ENCODE measurements at places on chromosomes 11 and 22. TPM values are rescaled to one million over a fixed set of nuclear protein-coding genes. Genes with fewer than 3 reads are reported as not detected.

The CD3E gene
- not detected for total RNA-seq

The ZNRF3 gene
- 3.8 TPM for total RNA-seq

The LRRC74B gene
- total RNA-seq, result not detected

The PVALB gene
- not detected for total RNA-seq

- DNase-seq, result no peak
These were observed 37.7 kb upstream of the H19 start for GRCh38 chr11:2035382-2035781.

- no peak for DNase-seq
These were observed 78.9 kb downstream of the FLI1 start for GRCh38 chr11:128772814-128773213.

DNA sequence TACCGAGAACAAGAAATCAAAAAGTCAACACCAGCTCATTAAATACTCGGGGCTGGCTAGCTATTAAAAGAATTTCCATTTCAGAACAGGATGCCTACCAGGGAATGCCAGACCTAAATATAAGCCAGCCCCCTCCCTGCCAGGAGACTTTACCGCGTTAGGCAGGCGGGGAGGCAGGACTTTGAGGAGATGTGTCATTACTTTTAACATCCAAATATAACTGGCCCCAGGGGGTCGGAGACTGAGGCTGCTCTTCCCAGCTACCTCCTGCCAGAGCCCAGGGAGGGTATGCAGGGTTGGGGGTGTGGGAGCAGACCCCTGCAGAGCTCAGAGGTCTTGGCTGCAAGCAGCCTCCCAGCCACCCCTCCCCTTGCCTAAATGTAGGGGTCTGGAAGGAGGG is 183.5 kb downstream of the DSCAML1 start:
- no peak for DNase-seq

DNA sequence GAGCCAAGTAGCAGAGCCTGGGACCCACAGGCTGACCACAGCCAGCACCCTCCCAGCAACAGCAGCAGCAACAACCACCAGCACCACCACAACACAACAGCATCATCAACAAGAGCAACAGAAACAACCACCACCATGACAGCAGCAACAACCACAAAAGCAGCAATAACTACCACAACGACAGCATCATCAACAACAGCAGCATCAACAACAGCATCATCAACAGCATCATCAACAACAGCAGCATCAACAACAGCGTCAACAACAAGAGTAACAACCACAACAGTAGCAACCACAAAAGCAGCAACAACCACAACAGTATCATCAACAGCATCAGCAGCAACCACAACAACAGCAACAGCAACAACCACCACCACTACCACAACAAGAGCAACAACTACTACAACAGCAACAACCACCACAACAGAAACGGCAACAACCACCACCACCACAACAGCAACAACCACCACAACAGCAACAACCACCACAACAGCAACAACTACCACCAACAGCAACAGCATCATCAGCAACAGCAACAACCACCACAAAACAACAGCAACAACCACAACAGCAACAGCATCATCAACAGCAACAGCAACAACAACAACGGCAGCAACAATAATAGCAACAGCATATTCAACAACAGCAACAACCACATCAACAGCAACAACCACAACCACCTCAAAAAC is 22.1 kb upstream of the FGF3 start:
- DNase-seq, result no peak

DNA sequence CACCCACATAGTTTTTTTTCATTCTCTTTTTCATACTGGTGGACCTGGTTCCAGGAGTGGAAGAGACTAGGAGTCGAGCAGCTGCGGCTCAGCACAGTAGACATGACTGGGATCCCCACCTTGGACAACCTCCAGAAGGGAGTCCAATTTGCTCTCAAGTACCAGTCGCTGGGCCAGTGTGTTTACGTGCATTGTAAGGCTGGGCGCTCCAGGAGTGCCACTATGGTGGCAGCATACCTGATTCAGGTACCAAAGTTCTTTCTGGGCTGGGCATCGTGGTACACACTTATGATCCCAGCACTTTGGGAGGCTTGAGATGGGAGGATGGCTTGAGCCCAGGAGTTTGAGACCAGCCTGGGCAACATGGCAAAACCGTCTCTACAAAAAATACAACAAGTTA is 4.2 kb downstream of the PTPMT1 start:
- no peak for DNase-seq

GRCh38 chr22:31211482-31211861 is 626 bp upstream of the LIMK2 start:
- DNase-seq, result no peak

- no peak for DNase-seq
These were observed 157.6 kb downstream of the RAB38 start for GRCh38 chr11:88017666-88018065.

- DNase-seq, result no peak
These were observed 8.0 kb upstream of the RHOD start for GRCh38 chr11:67048515-67049130.

- DNase-seq, result no peak
These were observed 43.6 kb downstream of the TEAD1 start for GRCh38 chr11:12717851-12718291.

- DNase-seq, result peak; percentile 60
These were observed 12.2 kb upstream of the CDC42BPG start for GRCh38 chr11:64856382-64857227.

- no peak for DNase-seq
These were observed 10.7 kb downstream of the SLC37A2 start for GRCh38 chr11:125073616-125074483.

GRCh38 chr22:25741692-25742626 is at the start of gene MYO18B:
TSS of gene MYO18B (plus strand) at chr22:25742188. CDS start at chr22:25761093, 18,905 bp downstream.
- no peak for DNase-seq

- no peak for DNase-seq
These were observed 42.5 kb upstream of the DEUP1 start for GRCh38 chr11:93288079-93288478.

DNA sequence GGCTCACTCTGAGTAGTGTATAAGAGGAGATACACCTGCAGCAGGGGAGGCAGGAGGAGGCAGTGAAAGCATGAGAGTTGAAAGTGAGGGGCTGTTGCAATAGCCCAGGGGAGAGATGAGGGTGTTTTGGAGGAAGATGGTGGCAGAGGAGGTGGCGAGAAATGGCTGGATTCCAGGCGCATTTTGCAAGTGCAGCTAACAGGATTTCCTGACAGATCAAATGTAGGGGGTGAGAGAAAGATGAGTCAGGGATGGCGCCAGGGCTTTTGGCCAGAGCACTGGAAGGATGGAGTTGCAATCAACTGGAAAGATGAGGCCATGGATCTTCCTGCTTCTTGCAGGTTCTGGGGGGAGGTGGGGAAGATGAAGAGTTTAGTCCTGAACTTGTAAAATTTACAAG is 16.8 kb upstream of the TSPAN18 start:
- DNase-seq, result peak; percentile 32

DNA sequence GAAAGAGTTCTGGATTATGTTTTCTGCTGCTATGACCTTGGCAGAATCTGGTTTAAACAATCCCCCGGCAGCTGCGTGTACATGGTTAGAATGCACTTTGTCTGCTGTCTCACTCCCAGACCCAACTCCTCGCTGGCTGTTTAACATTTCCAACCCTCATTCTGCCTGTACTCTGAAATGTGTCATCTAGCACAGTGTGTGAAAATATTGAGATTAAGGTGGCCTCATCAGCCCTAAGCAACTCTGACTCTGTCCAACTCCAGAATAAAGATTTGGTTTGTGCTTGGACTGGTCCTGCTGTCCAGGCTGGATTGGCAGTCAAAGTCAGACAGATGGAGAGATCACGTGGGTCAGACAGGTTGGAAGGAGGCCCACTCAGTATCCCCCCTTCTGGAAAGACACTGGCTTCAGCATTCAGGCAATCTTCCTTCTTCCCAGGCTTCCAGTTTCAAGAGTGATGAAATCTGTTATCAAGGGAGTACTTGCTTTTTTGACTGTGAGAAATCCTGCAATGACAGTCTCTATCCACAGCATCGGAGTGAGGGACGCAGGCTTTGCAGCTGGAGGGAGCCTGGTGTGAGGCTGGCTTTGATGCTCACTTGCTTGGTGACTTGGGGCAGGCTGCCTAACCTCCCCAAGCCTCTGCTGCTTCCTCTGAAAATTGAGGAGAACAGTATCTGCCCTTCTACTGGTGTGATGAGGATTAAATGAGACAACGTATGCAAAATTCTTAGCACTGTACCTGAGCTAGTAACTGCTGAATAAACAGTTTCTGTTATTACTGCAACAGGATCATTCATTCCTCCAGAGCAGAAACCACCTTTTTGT is 29.8 kb downstream of the ABTB2 start:
- DNase-seq, result no peak

GRCh38 chr11:104146421-104146820 is 17.5 kb downstream of the PDGFD start:
- DNase-seq, result no peak

- DNase-seq, result no peak
These were observed 43.9 kb downstream of the GAB2 start for GRCh38 chr11:78373689-78374088.

- no peak for DNase-seq
These were observed 1718.4 kb downstream of the LRRC4C start for GRCh38 chr11:39741066-39741465.

DNA sequence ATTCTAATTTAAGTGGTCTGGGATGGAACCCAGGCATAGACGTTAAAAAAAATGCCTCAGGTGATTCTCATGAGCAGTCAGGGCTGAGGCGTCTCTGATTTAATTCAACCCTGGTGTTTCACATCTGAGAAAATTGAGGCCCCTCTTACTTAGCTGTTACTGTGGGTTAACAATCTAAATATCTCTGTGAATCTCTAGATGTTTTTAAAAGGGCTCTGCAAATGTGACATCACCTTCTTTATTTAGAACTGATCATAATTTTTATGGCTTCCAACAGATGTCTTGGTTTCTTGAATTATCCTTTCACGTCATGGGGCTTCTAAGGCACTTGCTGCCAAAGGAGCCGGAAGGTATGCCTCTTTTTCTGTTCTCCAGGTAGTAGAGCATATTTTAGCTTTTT is 76.1 kb upstream of the LIN7C start:
- no peak for DNase-seq

GRCh38 chr11:65646958-65647701 is 9.2 kb downstream of the SIPA1 start:
- no peak for DNase-seq

DNA sequence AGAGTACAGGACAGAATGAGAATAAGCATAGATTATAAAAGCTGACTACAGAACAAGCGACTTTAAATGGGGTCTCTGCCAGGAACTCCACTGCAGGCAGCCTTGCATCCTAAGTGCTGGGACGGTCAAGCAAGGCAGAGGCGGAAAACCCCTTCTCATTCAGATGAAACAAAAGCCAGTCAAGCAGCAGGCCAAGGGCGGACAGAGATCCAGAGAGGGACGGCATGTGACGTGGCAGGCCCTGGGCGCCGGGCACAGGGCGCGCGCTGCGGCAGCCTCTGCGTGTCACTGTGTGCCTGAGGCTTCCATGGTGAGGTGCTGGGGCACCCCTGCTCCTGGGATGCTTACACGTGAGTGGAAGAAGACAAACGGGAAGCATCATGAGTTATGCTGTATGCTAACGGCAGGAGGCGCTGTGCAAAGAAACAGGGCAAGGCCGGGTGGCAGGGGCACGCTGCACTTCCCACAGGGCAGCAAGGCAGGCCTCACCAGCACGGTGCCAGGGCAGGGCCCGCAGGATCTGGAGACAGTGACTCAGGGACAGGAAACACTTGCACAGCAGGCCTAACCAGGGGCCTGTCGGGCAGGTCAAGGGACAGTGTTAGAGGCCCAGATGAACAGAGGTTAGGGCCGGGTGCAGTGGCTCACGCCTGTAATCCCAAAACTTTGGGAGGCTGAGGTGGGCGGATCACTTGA is 6.2 kb downstream of the TOLLIP start:
- no peak for DNase-seq

- no peak for DNase-seq
These were observed 181.5 kb downstream of the TMEM135 start for GRCh38 chr11:87219266-87219665.

GRCh38 chr22:40368016-40368415 is 2.4 kb upstream of the SGSM3 start:
- no peak for DNase-seq

DNA sequence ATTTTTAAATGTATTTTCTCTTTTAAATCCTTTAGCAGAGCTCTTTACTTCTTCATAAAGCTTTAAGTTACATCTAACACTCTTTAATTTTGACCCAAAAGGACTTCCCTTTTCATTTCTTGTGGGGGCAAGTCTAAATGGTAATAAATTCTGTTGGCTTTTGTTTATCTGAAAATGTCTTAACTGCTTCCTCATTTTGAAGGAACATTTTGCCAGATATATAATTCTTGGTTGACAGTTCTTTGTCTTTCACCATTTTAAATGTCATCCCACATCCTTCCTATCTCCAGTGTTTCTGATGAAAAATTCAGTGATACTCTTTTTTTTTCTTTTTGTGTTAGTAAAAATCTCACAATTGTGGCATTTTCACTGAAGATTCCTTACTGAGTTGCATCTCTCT is 44.7 kb upstream of the ZBTB44 start:
- no peak for DNase-seq

All from pulmonary artery endothelial cell (primary cell).